Tibial artery (tissue), 4 donors: ENCODE measurements at places on chromosomes 6 and 20.
A peak's percentile ranks its signal among the peaks of the same experiment; 100 is the strongest.

- no peak for DNase-seq
Measured at GRCh38 chr20:56855708-56856107, 226.6 kb downstream of the TFAP2C start.

DNA sequence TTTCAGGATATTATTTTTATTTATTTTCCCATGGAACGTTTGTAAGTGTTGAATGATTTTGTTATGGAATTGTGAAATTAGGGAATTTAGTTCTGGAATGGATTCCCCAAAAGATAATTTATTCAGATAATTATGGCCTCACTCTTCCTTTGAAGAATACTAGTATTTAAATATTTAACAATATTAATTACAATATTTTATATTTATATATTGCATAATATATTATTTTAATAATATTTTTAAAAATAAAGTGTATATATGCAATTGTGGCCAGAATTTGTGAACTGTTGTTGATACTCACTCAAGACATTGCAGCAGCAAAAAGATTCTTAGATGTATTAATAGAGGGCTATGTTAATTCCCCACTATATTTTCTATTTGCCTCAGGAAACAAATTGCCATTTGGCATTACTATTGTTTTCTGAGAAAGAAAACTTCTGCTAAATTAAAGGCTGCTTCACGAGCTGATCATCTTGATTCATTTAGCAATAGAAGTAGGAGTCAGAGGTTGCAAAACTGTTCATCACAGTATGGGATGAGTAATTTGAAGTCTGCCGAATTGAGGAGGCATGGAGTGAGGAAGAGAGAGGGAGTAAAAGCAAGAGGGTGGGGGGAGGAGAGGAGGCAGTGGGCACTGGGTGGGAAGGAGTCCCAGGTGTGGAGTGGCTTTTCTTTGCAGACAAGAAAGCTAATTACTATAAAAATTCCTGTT, 729.2 kb downstream of the DHX35 start:
- no peak for DNase-seq

DNA sequence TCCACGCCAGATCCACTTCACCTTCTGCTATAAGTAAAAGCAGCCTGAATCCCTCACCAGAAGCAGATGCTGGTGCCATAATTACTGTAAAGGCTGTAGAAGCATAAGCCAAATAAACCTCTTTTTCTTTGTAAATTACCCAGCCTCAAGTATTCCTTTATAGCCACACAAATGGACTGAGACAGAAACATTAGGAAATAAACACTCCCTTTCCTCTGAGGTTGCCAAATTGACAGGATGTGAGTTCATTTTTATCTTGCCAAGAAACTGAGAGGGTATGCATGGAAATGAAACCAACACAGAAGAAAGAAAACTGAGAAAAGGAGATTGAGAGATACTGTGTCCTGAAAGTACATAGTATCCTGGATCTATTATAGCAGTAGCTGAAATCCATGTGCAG, 481.2 kb downstream of the HAO1 start:
- no peak for DNase-seq

- DNase-seq, result no peak
Measured at GRCh38 chr6:4281341-4282293, 146.2 kb upstream of the ECI2 start.

- no peak for DNase-seq
Measured at GRCh38 chr20:51767867-51768758, at the start of gene ATP9A. TSS of gene ATP9A (minus strand) at chr20:51768390. CDS start at chr20:51768369, 21 bp downstream.

- DNase-seq, result no peak
Measured at GRCh38 chr20:24535941-24536730, 66.7 kb downstream of the SYNDIG1 start.

DNA sequence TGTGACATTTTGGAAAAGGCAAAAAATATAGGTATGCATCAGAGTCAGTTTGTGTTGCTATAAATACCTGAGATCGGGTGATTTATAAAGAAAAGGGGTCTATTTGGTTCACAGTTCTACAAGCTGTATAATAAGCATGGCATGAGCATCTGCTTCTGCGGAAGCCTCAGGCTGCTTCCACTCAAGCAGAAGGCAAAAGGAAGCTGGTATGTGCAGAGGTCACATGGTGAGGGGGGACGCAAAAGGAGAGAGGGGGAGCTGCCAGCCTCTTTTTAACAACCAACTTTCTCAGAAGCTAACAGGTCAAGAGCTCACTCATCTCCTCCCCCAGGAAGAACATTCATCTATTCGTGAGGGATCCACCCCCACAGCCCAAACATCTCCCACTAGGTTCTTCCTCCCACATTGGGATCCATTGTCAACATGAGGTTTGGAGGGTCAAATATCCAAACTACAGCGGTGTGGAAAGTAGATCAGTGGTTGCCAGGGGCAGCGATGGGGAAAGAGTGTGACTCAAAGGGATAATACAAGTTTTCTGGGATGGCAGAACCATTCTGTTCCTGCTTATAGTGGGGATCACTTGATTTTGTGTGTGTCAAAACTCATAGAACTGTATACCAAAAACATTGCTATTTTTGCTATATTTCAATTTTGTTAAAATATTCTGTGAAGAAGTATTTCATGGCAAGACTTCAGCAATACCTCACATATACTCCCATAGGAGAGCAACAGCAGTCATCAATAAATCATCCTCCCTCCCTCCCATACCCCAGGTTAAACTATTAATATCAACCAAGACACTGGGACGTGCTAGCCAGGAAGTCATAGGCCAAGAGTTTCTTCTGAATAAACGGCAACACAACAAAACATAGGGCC, 9.9 kb upstream of the FAM50B start:
- DNase-seq, result no peak

GRCh38 chr20:9886227-9886626, 47.4 kb upstream of the PAK5 start:
- DNase-seq, result no peak

DNA sequence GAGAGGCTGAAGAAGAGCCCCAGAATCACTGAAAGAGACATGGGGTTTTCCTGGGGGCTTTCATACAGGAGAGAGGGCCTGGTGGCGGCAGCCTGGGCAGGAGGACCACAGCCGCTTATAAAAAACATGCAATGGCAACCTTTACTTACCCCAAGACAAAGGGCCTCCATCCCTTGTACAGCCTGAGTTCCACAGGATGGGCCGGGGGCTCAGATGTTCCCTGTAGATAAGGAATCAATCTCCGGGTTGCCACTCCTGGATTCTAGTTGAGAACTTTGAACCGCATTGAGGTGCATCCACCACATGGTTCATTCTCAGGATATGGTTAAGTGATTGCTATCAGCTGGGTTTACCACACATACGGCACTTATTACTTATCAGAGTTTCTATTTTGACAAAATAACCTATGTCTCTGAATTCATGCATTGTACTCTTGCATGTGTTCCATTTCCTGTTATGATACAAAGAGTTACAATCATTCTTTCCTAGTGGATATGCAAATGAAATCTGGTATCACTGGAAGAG, 677.6 kb downstream of the KIF16B start:
- DNase-seq, result no peak

- DNase-seq, result no peak
Measured at GRCh38 chr6:72216222-72217068, 330.1 kb downstream of the RIMS1 start.

DNA sequence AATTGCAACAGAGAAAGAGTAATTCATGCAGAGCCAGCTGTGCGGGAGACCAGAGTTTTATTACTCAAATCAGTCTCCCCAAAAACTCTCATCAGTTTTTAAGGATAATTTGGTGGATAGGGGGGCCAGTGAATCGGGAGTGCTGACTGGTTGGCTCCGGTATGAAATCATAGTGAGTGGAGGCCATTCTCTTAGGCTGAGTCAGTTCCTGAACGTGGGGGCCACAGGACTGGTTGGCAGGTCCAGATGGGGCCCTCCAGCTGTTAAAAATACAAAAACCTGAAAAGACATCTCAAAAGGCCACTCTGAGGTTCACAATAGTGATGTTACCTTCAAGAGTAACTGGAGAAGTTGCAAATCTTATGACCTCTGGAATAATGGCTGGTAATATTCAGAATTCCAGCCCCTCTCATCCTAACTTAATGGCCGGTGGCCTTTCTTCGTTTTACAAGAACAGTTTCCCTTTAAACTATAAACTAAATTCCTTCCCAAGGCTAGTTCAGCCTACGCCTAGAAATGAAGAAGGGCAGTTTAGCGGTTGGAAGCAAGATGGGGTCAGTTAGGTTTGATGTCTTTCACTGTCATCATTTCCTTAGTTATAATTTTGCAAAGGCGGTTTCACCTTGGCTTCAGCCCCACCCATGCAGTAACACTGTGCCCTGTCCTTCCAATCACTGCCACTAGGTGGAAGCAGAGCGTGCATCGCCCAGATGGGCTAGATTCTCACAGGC, 6.8 kb upstream of the MICA start:
- DNase-seq, result peak; percentile 79

GRCh38 chr20:62961310-62961783, 8.8 kb downstream of the SLC17A9 start:
- no peak for DNase-seq
